KG1 (cell line): ENCODE measurements at places on chromosomes 5 and 9.

DNA sequence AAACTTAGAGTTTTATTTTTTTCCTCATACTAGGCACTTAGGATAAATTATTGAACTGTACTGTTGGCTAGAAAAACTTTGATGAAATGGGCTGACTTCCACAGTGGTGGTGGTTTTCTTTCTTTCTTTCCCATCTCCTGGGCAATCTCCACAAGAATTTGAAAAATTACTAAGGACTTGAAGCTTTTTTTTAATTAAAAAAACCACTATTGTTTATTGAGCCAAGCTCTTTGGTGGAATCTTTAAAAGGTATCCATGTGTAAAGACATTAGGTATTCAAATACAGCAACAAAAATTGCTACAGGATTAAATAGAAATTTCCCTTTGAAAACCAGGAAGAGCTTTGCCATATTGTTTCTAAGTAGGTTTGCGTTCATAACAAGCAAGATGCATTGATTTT is 14.1 kb downstream of the MARCHF6 start:
- DNase-seq, result no peak

- DNase-seq, result no peak
Observed at GRCh38 chr5:156865427-156865826, 15.3 kb downstream of the PPP1R2B start.

GRCh38 chr5:78731884-78732283 is 83.3 kb upstream of the LHFPL2 start:
- no peak for DNase-seq

DNA sequence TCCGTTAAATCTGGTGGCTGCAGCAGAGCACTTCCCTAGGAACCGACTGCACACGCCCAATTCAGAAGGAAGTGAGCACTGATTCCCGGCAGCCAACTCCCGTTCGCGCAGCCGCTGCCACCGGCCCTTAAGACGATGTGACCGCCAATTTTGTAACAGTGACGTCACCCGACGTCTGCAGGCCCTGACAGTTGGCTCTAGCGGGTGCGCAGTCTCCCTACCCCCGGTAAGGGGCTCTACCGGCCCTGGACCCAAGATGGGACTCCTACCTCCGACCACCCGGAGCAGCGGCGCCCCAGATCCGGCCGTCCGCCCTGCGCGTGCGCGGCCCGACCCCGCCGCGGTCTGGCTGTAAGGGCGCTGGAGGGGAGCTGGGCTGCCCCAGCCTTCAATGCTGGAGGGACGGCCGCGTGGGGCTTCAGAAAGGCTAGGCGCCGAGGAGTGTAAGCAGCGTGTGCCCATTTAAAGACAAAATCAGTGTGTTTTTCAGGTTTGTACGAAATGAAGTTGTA is 19.1 kb downstream of the DNAJA1 start:
- no peak for DNase-seq

DNA sequence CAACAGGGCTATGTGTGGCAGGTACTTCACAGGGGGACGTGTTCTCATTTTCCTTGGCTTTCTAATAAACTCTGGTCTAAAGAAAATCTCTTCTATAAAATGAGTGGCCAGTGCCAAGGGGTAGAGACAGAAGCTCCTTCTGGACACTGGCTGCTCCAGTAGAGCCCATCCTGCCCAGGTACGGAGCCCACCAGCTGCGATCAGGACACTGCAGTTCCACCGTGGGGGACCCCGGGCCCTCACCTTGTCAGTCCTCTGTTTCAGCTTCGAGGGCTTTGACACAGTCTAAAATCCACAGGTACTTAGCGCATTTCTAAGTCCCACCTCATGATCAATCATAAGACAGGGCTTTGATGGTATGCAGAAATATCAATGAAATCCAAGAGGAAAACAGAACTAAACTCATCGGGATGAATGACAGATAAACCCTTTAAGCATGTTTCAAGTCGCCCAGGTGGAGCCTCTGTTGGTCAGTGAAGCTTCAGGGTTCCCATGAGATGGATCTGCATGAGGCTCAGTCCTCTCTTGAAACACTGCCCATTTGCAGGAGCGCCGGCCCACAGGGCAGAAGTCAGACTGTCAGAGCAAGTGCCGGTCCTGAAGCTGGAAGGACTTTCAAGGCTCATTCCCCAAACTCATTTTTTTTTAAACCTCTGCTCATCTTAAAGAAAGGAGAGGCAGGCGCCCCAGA is 20.3 kb upstream of the TERT start:
- DNase-seq, result no peak

- DNase-seq, result no peak
Observed at GRCh38 chr5:158589939-158590338, 509.8 kb downstream of the EBF1 start.

DNA sequence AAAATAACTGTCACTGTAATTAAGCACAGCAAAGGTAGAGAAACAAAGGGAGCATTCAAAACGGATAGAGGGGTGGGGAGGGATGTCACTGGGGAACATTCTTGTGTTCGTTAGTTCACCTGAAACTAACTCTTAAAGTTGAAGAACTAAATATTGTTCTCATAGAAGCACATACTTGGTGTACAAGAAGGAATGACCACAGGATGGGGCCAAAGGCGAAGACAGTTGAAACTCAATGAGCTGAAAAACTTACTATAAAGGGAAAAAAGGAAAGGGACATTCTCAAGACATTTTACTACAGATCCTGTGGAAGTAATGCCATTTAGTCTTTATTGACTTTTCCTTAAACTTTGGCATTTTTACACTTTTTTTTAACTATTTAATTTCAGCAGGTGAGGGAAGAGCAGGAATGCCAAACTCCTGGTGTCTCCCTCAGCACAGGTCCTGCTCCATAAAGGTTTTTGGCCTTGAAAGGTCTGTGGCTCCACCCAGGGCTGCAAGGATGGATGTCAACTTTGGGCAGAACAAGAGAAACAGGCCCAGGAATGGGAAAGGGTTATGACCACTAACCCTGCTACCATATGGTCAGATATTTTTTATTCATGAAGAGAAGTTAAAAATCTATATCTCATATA is 197.6 kb upstream of the RASA1 start:
- DNase-seq, result no peak

GRCh38 chr9:14627513-14627912 is 65.7 kb downstream of the ZDHHC21 start:
- no peak for DNase-seq

GRCh38 chr9:78131969-78132700 is 100.5 kb upstream of the GNAQ start:
- DNase-seq, result peak; percentile 59

DNA sequence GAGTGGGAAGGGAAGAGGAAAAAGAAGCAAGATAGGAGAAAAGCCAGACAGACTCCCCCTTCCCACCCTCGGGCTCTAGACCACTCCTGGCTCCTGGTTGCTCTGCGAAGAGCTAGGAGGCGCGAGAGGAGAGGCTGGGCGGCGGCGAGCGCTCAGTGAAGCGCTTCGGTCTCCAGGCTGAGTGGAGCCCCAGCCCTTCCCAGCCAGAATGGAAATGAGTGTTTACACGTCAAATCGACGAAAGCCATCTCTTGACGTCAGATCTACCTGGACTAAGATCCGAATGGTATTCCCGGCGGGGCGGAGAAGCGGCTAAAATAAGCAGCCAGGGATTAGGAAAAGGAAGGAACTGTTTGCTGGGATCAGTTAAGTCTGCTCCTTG is at the start of gene PCSK1:
TSS of gene PCSK1 (minus strand) at position 183 of the 382 bp plus-strand sequence. CDS start 206 bp downstream, outside the sequence.
- DNase-seq, result no peak

DNA sequence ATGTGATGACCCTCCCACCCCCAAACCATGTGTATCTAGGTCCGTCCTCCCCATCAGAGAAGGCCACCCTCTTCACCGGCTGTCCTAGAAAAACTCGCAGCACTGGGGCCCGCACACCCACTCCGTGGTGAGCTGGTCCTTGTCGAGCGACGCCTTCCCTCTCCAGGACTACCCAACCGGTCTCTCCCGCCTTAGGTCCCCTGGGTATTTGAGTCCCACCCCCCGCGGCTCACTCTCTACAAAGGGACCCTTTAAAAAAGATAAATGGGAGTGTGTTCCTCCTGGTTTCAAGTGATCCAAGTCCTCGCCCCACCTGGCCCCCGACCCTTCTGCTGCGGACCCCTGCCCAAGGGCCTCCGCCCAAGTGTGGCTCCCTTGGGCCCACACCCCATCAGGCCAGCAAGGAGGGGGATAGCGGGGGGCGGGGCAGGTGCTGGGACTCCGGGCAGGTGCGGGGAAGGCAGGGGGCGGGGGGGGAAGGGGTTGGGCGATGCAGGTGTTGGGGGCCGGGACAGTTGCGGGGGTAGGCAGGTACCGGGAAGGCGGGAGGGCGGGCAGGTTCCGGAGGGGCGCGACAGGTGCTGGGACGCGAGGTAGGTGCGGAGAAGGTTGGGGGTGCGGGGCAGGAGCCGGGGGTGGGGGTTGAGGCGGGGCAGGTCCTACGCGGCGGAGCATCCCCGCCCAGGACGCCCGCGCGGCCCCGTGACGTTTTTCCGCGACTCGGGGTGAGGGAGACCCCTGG is 970 bp upstream of the ARRDC1 start:
- DNase-seq, result no peak

DNA sequence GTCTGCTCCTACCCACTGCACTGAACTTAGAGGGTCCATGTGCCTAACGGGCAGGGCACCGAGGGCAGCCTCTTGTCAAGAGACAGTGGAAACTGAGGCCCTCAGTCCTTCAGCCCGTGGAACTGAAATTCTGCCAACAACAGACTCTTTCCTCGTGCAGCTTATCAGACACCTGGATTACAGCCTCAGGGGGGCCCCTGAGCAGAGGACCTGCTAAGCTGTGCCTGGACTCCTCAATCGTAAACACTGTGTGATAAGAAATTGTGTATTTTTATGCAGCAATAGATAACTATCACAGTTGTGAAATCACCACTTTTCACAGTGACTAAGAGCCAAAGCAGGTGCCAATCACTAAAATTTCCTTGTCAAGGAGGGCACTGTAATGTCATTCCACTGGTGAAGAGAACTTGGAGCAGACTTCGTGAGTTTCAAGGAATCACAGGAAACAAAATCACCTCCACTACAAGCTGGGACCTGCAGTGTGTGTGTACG is 33.4 kb upstream of the CTSV start:
- no peak for DNase-seq

DNA sequence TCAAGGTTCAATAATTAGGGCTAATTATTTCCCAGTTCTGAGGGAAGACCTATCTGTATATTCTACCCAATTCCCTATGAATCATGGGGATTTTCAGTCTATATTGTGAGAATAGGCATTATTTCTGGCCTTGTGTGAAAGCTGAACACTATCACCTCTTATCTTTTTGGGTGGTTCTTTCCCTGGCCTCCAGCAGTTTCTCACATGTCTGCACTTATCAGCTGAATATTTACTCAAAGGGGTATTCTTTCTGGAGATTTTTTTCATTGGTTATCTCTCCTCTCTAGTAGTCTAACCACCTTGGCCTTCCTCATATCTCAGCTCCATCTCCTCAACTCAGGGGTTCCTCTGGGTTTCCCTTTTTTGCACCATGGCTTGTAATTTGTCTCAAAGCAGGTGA is 64.9 kb upstream of the LIFR start:
- DNase-seq, result no peak

GRCh38 chr5:176660530-176660859 is 13.2 kb downstream of the TSPAN17 start:
- DNase-seq, result no peak

DNA sequence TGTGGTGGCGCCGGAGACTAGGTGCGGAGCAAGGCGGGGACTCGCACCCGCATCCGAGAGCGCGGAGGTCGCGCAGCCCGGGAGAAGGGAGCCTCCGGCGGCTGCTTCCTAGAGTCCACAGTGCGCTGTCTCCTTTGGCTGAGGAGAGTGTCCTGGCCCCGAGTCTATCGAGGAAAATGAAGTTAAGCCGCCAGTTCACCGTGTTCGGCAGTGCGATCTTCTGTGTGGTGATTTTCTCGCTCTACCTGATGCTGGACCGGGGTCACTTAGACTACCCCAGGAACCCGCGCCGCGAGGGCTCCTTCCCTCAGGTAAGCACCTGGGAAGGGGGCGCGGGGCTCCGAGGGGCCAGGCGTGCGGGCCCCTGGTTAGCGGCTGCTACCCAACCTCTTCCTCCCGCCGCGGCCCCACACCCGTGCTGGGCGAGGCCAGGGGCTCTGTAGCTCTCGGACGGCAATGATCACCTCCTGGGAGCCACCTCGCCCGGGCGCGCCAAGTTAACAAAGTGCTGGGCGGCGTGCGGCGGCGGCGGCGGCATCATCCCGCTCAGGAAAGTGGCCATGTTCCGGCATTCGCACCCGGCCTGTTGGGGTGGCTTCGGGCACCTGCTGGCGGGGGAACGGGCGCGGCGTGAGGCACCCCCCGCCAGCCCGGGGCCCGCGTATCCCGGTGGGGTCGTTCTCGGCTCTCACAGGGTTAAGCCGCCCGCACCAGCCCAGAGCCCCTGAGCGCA is 681 bp downstream of the MAN2A1 start:
- DNase-seq, result no peak

- DNase-seq, result no peak
Observed at GRCh38 chr5:59749782-59750520, 143.6 kb downstream of the PDE4D start.

GRCh38 chr5:154044581-154044980 is 5.8 kb downstream of the MFAP3 start:
- no peak for DNase-seq

DNA sequence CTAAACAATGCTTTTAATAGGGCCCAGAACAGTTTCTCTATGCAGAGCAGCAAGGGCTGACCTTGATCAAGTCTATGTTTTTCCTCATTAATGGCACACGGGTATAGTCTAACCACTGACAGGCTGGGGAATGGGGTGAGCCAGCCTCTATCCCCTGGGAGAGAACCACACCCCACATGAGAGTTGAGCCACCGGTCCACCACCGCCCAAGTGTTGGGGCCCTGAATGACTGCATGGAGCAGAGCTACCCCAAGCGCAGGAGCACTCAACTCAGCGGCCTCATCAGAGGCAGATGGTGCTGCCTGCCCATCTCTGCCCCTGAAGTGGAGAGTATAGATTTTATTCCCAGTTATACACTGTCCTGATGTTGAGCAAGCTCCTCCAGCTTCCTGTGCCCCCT is 247.9 kb upstream of the IRX1 start:
- no peak for DNase-seq

DNA sequence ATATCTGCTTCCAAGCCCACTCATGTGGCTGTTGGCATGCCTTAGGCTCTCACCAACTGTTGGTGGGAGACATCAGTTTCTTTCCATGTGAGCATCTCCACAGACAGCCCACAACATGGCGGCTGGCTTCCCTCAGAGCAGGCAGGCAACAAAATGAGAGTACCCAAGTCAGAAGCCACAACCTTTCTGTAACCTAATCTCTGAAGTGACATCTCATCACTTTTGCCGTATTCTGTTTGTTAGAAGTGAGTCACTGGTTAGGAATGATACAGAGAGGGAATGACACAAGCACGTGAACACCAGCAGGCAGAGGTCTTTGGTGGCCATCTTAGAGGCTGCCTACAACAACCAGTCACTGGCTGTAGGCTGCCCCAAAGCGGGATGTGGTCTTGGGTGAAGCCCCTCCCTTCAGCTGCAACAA is 88.6 kb upstream of the RASGRF2 start:
- DNase-seq, result no peak

- no peak for DNase-seq
Observed at GRCh38 chr5:24635209-24635608, 9.6 kb downstream of the CDH10 start.

GRCh38 chr5:58770136-58770535 is 187.3 kb downstream of the RAB3C start:
- DNase-seq, result no peak

DNA sequence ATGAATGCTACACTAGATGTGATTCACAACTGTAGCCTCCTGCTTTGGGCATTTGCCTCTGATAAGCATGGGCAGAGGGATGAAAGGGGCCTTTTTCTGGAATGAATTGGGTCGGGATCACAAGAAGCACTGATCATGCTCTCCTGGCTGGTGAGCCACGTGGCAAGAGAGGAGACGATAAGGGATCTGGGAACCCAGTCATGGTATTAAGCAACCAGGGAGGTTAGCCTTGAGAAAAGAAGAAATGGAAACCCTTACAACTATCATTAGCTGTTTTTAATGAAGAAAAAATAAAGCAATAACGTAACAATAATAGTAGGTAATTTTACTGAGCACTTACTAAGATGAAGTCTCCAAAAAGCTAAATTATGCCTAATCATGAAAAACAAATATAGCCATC is 50.0 kb upstream of the RAI14 start:
- DNase-seq, result no peak
